Left ventricle myocardium inferior (tissue), 1 donor: ENCODE measurements at places on chromosomes 16 and 17.

DNA sequence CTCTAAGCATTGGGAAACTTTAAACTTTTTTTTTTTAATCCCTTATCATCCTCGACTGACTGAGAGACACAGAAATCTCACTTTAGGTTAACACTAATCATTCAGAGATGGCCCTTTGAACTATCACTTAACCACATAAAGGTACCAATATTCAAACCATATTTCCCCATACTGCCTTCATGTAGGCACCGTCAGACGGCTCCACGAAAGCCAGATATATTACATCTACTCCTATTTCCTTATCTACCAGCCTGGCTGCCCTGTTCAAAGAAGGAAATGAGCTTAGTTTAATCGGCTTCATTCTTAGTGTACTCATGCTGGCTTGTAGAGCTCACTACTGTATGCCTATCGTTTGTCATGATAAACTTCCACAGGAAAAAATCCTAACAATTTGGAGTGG is 270.9 kb downstream of the CEP112 start:
- no peak for DNase-seq

GRCh38 chr17:64328036-64328858 is 62.4 kb downstream of the PECAM1 start:
- DNase-seq = peak; percentile 29

GRCh38 chr17:79651266-79651665 is 40.4 kb upstream of the RBFOX3 start:
- DNase-seq = no peak

DNA sequence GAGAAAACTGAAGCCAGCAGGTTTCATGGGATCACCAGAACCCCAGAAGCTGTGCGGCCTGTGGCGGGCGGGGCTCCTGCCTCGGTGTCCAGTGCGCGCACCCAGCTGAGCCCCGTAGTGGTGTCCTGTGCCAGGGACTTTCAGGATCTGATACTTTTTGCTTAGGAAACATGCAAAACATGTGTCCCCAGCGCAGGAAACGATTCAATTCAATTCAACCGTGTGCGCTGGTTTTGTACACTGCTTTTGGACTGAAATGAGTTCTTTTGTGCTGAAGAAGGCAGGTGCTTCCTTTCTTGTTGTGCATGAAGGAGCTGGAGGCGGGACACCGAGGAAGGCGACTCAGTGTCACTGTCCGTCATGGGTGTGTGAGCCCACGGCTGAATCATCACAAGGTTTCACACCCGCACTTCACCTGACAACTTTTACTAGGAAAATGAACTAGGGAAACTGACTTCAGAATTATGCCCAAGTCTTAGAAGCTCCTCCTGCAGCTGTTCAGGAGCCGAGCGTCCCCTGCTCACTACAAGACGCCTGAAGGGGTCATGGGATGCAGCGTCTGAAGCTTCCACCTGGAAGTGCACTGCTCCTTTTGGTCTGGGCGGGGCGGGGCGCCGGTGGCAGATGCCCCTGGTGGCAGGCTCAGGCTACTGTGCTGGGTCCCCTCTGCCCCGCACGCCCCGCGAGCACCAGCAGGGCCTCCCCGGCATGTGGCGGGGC is 31.4 kb upstream of the ZNF750 start:
- DNase-seq = no peak

DNA sequence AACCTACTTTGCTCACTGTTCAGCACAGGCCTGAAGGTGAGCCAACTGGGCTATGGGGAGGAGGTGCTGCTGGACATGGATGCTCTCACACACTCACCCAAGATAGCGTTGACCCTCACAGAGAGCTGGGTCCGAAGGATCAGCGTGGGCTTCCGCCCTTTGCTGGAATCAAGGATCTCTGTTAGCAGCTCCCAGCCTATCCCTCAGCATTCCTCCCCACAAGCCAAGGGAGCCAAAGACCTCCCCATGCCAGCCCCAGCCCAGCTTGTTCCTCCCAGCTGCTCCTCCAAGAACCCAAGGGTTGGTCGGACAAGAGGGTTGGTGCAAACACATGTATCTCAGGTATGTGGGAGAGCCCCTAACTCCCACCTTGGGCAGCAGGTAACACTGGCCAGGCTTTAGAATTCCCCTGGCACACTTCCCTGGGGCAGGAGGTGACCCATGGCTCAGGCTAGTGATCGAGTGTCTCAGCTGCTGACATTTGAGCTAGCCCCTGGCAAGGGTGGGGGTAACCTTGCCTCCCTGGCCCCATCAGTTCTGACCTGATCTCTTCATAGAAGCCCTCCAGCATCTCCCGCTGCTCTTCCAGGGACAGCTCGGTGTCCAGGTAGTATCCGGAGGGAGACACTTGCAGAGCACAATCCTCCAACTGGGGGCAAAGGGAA is 8.3 kb downstream of the FHOD1 start:
- DNase-seq = no peak

GRCh38 chr17:57540596-57540995 is 204.5 kb downstream of the CCDC182 start:
- DNase-seq = no peak

GRCh38 chr17:64260886-64261285 is 2.2 kb downstream of the TEX2 start:
- DNase-seq = no peak

- DNase-seq = peak; percentile 77
These were observed at the start of gene CDH5 for GRCh38 chr16:66366433-66367299. CDH5 (plus strand) TSS chr16:66366691; CDS start chr16:66379338, 12,647 bp downstream.

GRCh38 chr17:58344047-58344790 is 7.8 kb downstream of the SUPT4H1 start:
- no peak for DNase-seq

DNA sequence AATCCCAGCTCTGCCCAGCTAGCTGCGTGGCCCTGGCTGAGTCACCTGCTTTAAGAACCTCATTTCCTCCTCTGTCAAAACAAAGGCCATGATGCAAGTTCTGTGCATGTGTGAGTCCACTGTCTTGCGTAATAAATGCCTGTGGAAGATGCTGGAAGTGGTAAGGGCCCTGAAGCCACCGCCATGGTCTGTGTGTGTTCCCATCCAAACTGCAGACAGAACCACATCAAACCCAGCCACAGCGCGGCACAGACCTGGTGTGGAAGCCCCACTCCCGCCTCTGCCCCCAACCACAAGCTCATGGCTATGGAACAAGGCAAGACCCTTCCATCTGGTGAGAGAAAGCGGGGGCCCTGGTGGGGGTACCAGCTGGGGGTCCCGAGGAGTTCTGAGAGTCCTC is 26.0 kb downstream of the NECAB2 start:
- DNase-seq = no peak
